ENCODE measurements at places on chromosomes 6 and 20.

GRCh38 chr6:113558966-113559365, 298.2 kb upstream of the MARCKS start:
- no peak for DNase-seq

DNA sequence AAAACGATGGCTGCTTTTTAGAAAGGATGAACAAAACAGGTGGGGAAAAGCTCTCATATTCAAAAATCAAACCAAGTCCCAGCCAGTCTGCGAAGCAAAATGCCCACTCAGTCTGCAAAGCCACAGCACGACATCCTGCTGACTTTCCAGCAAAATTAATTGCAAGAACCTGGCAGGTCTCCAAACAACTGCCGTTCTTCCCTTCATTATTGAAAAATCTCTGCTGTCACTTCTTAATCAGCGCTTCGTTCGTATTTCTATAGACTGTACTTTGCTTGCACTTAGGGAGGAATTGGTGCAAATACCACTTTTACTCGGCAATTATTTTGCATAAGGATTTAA, 222.4 kb downstream of the CBLN4 start:
- no peak for DNase-seq

GRCh38 chr6:2264932-2265331, 19.5 kb upstream of the GMDS start:
- no peak for DNase-seq

GRCh38 chr6:125136378-125136777, 17.2 kb upstream of the TPD52L1 start:
- DNase-seq, result no peak

- DNase-seq, result no peak
Measured at GRCh38 chr6:20416567-20417345, 15.1 kb downstream of the E2F3 start.

GRCh38 chr6:105301756-105302616, 100.9 kb downstream of the PREP start:
- DNase-seq, result no peak

DNA sequence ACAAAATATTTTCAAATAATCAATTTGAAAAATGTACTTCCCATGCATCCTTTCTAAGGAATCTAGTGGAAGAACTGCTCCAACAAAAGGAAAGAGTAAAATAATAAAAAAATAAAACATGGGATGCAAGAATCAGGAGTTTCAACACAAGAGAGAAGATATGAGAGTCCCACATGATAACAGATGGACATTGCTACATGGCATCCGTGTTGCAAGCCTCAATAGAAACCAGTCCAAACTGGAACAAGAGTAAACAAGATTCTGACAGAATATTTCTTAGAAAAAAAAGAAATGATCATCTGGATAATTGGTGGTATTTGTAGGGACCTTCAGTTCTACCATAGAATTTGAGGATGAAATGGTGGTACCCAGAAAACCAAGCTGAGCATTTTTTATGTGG, 186.8 kb downstream of the FRK start:
- DNase-seq, result no peak

DNA sequence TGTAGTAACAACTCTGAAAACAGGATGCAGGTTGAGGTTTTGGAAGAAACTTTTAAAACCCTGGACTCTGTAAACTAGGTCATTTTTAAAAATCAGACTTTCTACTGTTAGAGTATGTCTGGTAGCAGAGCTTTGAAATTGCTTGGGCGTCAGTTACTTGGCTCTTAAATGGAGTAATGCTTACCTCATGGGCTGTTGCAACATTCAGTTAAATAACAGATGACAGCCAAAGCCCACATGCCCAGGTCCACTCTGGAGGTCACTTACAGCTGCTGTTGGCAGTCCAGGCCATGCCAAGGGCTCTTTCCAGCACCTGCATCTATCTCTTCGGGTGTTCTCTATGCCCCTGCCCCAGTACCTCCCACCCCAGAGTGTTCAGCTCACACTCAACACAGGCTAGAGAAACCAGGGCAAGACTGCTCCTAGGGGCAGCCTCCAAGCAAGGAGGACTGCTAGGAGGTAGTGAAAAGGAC, 96.4 kb downstream of the BANF2 start:
- no peak for DNase-seq

GRCh38 chr6:23534351-23534750, 591.7 kb upstream of the NRSN1 start:
- no peak for DNase-seq

DNA sequence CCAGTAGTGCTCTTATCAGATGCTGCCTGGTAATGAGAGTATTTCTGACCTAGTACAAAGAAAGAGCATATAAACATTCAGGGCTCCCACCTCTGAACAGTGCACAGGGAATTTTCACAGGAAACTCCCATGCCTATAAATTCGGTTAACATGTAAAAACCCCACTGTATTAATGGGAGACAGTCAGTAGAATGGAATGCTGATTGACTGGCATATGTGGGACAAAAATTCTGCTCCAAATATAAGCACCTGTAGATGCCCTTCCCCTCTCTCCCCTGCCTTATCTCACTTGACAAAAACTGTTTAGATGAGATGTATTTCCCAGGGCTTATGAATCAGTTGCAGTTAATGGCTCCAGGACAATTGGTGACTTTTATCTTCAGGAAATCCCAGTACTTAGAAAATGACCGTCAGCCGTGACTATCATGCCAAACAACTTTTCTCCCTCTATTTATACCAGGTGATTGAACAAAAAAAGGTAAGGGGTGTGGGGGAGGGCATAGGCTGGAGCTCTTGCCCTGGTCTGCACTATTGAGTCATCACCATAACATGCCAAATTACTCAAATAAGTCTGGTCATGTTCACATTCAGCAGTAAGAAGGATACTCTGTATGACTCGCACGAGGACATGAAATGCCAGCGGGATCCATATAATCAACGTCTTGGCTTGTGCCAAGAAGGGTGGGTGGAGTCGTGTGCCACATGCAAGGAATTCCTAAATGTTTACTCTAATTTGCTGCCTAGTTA, 176.4 kb upstream of the BMP2 start:
- DNase-seq, result no peak

GRCh38 chr6:157537556-157537955, 156.6 kb downstream of the ZDHHC14 start:
- DNase-seq, result no peak

- DNase-seq, result no peak
Measured at GRCh38 chr20:35243986-35244385, 17.5 kb downstream of the MMP24 start.

DNA sequence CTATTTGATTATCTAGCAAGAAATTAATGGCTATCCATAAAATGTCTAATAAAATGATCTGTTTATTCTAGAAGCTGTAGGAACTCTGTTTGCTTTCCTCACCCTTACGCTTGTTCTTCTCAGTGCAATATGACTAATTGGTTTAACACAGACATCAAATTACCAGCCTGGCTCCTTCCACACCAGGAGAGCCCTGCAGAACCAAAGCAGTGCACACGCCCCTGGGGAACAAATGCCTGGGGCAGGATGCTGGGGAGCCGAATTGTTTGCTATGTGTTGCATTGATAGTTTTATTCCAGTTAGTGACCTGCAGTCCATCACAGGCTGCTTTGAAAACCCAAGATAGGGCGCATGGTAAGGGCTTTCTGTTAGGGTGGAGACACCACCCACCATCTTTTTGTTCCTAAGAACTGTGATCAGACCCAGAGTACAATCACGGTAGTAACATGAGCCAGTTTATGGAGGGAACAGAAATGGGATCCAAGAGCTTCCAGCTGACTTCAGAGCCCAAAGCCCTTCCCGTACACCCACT, 126.4 kb upstream of the CD93 start:
- no peak for DNase-seq

DNA sequence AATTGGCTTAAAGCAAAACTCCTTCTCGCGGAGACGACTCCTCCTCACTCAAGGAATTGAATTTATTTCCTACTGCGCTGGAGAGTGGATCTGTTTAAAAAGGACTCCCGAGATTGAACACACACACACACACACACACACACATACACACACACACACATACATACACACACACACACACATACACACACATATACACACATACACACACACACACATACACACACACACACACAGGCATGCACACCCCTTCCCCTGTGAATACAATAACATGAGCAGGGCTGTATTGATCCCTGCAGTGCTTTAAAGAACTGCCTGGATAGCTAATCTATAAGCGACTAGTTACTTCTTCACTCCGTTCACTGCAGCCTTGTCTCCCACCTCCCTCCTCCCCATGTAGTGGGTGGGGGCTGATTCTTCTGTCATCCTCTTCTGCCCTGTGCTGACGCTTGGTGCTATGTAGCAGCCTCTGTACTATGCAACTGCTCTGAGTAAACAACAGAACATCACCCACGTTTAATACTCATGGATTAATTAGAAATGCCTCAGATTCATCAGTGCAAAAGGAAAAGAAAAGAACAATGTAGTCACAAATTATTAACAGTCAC, 549.0 kb downstream of the CDH26 start:
- no peak for DNase-seq

DNA sequence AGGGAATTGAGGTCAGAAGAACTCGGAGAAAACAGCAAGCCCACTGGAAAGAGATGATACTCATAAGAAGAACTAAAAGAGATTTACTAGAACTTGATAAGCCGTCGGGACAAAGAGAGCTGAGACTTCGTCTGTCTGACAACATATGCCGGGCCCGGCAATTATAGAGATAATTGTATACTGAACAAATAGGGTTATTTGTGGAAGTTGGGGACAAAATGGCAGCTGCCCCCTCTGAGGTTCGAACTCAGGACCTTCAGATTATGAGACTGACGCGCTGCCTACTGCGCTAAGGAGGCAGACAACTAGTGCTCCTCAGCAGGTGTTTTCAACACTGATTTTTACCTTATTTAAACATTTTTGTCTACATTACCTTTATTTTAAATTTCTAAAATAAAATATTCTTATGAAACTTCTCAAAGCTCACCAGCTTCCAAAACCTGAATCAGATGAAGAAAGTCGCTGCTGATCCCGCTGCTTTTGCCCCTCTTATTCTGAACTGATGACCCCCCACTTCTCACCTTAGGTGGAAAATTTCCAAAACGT, 29.3 kb upstream of the TRIM27 start:
- DNase-seq, result peak; percentile 65

Data from GM10248 (cell line).